ENCODE measurements at places on chromosomes 16 and 17.

DNA sequence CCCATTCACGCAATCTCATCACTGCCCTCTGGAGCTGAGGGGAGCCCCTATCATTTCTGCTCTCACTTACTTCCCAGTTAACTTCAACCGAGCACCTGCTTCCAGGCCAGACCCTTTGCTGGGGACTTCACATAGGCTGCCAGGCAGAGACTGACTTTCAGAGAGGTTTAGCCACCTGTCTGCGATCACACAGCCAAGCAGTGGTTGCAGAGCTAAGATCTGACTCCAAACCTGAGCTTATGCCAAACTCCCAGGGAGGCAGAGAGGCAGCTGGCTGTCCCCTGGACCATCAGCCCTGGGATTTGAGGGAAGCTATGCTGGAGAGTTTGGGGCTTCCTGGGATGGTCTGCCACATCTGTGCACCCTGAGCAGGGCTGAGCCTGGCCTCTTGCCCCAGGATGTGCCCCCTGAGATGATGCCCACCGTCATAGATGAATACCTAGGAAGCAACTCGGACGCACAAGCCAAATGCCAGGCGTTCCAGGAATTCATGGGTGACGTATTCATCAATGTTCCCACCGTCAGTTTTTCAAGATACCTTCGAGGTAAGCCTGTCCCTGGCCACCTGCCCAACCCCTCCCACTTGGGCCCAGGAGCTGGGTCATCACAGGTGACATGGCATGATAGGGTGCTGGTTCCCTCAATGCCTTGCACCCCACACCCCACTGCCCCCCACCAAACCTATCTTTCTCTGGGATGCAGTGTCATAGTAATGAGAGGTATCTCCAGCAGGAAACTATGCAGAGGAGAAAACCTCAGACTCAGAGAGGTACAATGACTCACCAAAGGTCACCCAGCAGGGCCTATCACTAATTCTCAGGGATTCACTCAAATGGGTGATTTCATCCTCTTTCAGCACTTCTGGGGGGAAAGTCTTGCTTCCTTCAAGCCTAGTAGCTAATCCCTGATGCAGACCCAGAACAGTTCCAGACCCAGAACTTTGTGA, 10.0 kb downstream of the CES3 start:
- no peak for DNase-seq

DNA sequence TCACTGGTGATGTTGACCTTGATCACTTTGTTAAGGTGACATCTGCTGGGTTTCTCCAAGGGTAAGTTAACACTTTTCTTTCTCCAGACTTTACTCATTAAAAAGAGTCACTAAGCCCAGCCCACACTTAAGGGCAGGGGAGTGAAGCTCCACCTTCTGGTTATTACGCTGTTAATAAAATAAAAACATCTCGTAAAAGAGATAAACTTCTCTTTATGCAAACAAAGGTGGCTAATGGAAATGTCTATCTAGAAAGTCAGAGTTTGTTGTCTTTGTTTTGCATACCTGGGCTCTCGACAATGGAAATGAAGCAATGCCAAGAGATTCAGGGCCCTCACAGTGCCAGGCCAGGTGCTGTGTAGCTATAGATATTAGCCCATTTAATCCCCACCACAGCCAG, 134.4 kb downstream of the ZFHX3 start:
- no peak for DNase-seq

DNA sequence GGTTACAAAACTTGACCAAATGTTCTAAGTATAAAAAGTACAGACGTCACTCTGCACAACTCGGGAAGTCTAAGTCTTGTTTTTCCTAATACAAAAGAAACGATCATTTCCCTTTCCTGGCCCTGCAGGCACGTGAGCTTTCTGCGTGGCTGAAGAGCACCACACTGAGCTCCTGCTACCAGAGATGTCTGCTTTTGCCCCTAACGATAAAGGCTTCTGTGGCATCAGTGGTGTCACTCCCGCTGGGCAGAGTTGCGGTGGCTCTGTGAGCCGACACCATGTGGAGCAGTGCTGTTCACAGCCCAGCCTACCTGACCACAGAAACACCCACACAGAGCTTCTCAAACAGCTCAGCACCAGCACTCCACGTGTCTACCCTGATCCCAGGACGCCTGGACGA, 20.5 kb downstream of the EMC8 start:
- no peak for DNase-seq

DNA sequence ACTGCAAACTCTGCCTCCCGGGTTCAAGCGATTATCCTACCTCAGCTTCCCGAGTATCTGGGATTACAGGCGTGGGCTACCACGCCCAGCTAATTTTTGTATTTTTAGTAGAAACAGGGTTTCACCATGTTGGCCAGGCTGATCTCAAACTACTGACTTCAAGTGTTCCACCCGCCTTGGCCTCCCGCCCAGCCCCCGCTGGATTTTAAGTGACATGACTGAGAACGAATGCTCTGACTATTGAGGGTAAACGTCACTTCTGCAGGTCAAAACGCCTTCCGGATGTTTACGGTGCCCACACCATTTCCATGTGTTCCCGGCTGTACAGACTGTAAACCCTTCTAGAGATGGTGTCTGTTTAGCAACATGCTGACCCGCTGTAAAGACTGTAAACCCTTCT, 22.8 kb downstream of the PITPNA start:
- no peak for DNase-seq

DNA sequence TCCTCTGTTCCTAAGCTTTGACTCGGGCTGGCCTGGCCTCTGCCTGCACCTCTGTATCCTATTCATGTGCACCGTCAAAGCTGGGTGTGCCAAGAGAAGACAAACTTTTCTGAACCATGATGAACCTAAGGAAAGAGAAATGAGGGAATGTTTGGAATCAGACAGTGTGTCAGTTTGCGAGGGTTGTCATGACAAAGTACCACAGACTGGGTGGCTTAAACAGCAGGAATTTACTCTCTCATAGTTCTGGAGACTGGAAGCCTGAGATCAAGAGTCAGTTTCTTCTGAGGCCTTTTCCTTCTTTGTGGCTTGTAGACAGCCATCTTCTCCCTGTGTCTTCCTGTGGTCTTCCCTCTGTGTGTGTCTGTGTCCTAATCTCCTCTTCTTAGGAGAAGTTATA, 129.0 kb downstream of the KATNIP start:
- no peak for DNase-seq

DNA sequence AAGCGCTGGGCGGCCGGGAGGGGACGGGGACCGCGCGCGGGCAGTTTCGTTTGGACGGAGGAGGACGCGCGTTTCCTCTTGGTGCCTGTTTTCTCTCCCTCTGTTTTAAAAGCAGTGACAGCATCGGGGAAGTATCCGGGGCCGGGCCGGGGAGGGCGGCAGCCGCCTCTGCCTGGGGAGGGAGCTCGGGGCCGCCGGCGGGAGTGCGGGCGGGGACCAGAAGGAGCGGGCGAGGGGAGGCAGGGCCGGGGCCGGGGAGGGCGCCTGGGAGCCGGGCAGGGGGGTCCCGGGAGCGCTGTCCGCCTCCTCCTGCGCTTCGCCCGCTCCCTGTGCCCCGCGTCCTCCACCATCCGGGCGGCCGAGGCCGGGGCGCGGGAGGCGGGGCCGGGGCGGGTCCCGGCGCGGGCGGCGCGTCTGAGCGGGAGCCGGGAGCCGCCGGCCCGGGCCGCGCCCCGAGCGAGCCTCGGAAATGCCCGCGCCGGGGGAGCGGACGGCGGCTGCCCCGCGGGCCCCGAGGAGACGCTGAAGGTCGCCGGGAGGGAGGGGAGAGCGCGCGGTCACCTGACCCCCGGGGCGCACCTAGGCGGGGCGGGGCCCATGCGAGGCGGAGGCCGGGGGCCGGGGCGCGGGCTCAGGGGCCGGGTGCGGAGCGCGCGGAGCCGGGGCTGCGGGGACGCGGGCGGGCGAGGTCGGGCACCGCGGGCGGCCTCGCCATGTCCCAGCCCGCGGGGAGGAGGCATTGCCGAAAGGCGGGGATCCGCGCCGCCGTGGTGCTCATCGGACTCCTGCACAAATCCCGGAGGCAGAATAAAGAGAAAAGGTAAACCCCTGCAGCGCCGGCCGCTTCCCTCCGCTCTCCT, 57.3 kb downstream of the RAP1GAP2 start:
- DNase-seq = peak; percentile 29

- no peak for DNase-seq
Measured at GRCh38 chr17:29972277-29972676, 30.8 kb downstream of the EFCAB5 start.

GRCh38 chr17:74946641-74947040, 10.9 kb downstream of the OTOP3 start:
- DNase-seq = no peak

GRCh38 chr16:47732523-47733111, 271.5 kb downstream of the PHKB start:
- DNase-seq = no peak

GRCh38 chr16:2963074-2963722, 877 bp upstream of the KREMEN2 start:
- DNase-seq = no peak

- DNase-seq = no peak
Measured at GRCh38 chr17:46809110-46809571, 9.4 kb downstream of the WNT3 start.

- peak; percentile 89 for DNase-seq
Measured at GRCh38 chr16:29745853-29746345, at the start of gene C16orf54. Gene C16orf54, minus strand, starts transcription at chr16:29745990. Its CDS starts 1,039 bp downstream, at chr16:29744951.

- DNase-seq = peak; percentile 27
Measured at GRCh38 chr17:1455291-1455796, 688 bp downstream of the CRK start.

GRCh38 chr17:46772475-46773220, 45.8 kb downstream of the WNT3 start:
- no peak for DNase-seq

GRCh38 chr16:11253995-11254912, 1.8 kb downstream of the SOCS1 start:
- DNase-seq = no peak

DNA sequence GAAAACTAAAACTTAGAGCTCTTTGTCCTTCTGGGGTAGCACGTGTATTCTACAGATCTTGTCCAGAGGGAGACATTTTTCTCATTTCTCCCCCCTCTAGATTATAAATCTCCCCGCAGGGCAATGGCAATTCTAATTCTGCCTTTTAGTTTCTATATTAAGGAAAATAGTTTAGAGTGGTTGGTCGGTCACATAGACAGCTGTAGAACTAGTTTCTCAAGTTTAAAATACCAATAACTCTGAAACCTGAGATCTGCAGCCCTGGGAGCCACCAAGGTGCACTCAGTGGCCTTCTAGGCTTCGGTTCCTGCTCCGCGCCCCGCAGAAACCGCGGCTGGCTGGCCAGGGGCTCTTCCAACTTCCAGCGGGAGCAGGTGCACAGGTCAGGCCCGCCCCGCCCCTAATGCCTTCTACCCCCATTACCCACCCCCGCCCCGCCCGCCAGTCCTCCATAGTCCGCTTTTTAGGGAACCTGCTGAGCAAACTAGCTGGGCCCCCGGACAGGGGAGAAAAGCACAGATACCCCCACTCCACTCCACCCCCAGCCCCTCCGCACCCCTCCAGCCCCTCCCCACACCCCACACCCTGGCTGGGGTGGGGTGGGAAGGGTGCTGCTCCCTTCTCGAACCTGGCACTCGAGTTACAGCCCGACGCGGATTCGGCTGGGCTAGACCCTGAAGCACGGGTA, 431 bp downstream of the SLFN11 start:
- DNase-seq = peak; percentile 19
